ENCODE measurements at places on chromosomes 12 and 14. TPM values are rescaled to one million over a fixed set of nuclear protein-coding genes. Genes with fewer than 3 reads are reported as not detected.

Gene MGAT4C
- total RNA-seq: under 0.01 TPM

Gene GNB3
- total RNA-seq: 21.2 TPM

Gene P2RX2
- not detected for total RNA-seq

Gene SERPINA6
- not detected for total RNA-seq

Gene C14orf39
- 0.56 TPM for total RNA-seq

Gene GLIPR1
- total RNA-seq: 0.36 TPM

Gene METTL1
- 37.8 TPM for total RNA-seq

Gene GPR137C
- 4.2 TPM for total RNA-seq

Gene RIN3
- 12.1 TPM for total RNA-seq

Gene DPPA3
- not detected for total RNA-seq

Gene GYS2
- total RNA-seq: not detected

Gene TMEM52B
- not detected for total RNA-seq

Gene IFT81
- 43.5 TPM for total RNA-seq

Gene RNASE7
- not detected for total RNA-seq

Gene MIP
- not detected for total RNA-seq

Gene APOF
- not detected for total RNA-seq

Gene RNASE4
- 2.6 TPM for total RNA-seq

Gene MGST1
- total RNA-seq: 303 TPM

Gene RFX4
- 52.1 TPM for total RNA-seq

Gene KRT7
- total RNA-seq: not detected

Gene SPATA7
- total RNA-seq: 19.4 TPM

Gene LMNTD1
- not detected for total RNA-seq

Gene SLC2A14
- 1.8 TPM for total RNA-seq

Gene OR4K15
- total RNA-seq: not detected

Gene EML5
- total RNA-seq: 1.3 TPM

Gene COX8C
- not detected for total RNA-seq

Gene LRRC10
- not detected for total RNA-seq

Gene KIAA0586
- total RNA-seq: 41.1 TPM

Gene GPR135
- total RNA-seq: 3.5 TPM

Gene EFS
- 104 TPM for total RNA-seq

Gene KLRC3
- total RNA-seq: not detected

Gene BDKRB2
- total RNA-seq: 0.18 TPM

Gene KLHDC1
- 2.0 TPM for total RNA-seq

Gene NTS
- 0.40 TPM for total RNA-seq

Gene PTGER2
- total RNA-seq: not detected

Gene LTBP2
- 1.3 TPM for total RNA-seq

Gene PIK3C2G
- not detected for total RNA-seq

Gene RD3L
- total RNA-seq: not detected

Gene GSC
- not detected for total RNA-seq

Gene MYBPC1
- total RNA-seq: 0.20 TPM

All from neural crest cell (in vitro differentiated cells).